ENCODE measurements at places on chromosomes 2 and 18.

DNA sequence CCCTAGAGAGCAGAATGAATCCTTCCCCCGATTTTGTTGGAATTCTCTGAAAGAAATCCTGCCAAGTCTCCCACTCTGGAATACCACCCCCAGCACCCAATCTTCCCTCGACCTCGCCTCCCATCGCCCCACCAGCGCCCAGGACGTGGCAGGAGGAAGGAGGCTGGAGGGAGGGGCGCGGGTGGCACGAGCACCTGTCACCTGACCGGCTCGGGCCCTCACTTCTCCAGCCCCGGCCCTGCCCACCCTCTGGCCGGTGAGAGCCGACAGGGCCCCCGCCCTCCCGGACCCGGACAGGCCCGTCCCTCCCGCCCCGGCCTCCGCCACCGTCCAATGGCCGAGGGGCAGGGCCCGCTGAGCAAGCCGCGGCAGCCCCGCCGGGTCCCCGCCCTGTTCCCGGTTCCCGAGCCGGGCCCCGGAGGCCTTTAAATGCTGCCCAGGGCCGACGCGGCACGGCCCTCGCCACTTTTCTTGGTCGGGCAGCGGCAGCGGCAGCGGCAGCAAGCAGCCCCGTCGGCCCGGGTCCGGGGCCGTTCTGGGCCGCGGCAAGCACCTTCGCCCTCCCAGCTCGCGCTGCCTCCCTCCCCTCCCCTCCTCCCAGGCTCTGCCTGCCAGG, at the start of gene LGALSL:
Gene LGALSL (plus strand): TSS at position 393 of the 616 bp plus-strand sequence. CDS start 384 bp downstream, outside the sequence.
- DNase-seq, result peak; percentile 3

- no peak for DNase-seq
Measured at GRCh38 chr2:29114586-29114945, 649 bp upstream of the CLIP4 start.

DNA sequence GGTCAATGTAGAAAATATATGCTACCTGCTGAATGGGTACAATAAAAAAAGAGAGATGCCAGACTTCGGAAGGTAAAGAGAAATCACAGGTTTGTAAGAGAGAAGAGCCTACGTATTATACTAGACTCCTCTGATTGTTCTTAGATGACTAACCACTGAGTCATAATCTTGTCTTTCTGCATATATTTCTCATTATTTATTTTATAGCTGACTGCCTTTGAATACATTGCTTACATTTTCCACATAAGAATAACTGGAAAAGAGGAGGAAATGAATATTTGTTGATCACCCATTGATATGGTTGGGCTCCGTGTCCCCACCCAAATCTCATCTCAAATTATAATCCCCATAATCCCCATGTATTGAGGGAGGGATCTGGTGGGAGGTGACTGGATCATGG, 90.3 kb upstream of the RAB27B start:
- DNase-seq, result no peak

DNA sequence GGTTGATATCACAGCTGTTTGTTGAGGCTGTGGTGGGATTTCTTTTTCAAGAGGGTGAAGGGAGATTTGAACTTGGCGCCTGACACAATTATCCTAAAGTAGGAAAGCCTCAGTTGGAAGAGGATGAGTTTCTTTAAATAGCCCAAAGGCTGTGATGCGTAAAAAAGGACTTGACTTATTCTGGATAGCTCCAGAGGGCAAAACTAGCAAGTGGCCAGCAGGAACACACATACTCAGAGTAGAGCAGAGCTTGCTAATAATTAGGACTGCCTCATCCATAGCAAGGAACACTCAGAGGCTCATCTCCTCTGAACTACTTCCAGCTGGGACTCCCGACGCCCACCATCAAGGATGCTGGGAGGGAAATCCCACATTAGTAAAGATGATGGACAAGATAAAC, 74.0 kb downstream of the AFF3 start:
- DNase-seq, result no peak

DNA sequence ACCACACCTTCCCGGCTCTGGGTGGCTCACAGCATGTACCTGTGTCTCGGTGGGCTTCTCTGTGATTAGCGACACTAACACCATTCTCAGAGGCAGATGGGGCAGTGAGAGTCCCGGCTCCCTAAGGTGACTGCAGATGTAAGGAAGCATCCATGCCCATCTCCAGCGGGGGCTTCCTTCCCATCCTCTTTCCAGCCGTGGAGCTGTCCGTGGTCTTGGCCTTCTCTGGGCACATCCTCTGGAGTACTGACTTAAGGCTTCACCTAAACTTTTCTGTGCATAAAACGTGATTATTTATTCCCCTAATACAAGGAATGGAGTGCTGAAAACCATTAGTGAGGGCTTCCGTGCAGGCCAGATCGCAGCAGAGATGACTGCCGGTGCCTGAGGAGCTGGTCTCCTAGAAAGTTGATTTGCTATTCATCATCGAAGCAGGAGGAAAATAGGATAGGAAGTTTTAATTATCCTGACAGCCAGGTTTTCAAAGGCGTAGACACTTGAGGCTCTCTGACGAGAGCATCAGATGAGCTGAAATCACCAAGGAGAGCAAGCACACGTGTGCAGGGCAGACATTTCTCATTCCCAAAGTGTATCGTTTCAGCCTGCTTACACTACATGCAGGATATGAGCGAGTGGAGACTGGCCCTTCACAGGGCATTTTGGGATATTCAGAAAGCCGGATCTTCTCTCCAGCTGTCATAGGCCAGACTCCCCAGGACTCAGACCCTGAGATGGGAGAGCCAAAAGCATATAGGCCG, 186.1 kb upstream of the SALL3 start:
- no peak for DNase-seq

All from activated T-helper 1 cell treated with Interleukin-2 at 50 U/mL for 16 hours (primary cell).